Sciatic nerve (tissue), 2 donors: ENCODE measurements at places on chromosomes 4 and X.

GRCh38 chr4:140150886-140151698 lies 2.9 kb downstream of the MAML3 start:
- peak; percentile 95 for DNase-seq

DNA sequence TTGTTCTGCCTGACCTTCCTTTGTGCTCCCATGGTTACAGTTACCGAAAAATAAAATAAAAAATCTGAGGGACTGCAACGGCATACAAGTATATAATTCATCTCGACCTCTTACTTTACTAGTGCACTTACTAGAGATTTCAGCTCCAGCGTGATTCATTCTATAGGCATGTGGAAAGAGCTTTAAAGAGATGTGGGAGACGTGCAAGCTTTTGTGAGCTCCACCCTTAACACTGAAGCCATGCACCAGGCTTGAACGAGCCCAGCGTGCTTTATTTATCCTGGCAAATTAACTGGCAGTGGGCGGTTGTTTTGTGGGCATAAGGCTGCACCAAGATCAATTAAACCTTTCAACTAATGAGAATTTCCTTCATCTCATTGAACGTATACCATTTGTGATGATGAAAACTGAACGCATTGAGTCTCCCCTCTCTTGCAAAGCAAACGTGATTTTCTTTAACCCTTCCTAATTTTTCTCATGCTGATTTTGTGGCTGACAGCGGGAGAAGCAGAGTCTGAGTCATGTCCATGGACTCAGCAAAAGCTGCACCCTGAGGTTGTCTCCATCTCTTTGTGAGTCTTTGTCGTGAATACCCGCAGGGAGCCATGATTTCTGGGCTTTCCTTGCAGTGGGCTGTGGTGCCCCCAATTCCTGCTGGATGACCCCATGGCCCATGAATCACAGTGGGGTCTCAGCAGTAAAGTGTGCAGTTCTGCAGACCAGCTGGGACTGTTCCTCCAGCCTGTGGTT lies 60.1 kb downstream of the MXRA5 start:
- DNase-seq = no peak

DNA sequence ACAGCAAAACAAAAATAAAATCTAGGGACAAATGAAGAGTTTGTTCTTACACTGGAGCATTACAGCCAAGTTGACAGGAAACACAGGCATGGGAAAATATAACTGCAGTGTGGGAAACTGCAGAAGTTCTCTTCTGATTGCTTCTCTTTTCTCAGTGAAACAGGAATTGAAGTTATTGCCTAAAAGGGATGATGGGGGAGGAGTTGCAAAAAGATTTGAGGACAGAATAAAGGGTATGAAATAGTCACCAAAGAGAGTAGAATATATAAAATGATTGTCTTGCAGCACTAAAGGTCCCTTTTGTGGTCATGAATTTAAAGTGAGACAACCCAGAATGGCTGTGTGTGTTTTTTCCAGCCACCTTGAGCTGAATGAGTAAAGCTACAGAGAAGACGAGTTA lies 103.7 kb downstream of the JADE1 start:
- DNase-seq = no peak

- no peak for DNase-seq
Measured at GRCh38 chr4:105550641-105551040, 1.8 kb upstream of the ARHGEF38 start.

GRCh38 chr4:67292045-67292444 lies 253.3 kb downstream of the CENPC start:
- no peak for DNase-seq

GRCh38 chr4:10123227-10124101 lies 6.9 kb upstream of the WDR1 start:
- DNase-seq = no peak

- no peak for DNase-seq
Measured at GRCh38 chr4:26907731-26908599, 47.3 kb downstream of the STIM2 start.

GRCh38 chrX:65517923-65518322 lies 16.7 kb downstream of the LAS1L start:
- no peak for DNase-seq

DNA sequence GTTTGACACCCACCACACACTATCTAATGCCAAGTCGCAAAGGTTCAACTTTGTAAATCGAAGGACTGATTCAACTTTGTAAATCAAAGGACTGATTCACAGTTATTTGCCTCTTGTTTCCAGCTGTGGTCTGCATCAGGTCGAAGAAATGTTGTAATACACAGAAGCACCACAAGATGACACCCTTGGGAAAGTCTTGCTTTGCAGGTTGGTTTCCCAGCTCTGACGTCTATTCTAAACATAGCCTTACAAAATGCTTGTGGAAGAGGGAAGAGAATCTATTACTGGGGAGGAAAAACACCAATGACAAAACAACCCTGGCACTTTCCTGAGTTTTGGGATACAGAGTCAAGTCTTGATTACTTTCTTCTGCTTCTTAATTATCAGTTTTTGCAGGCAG lies 35.3 kb downstream of the SUPT20HL1 start:
- no peak for DNase-seq

DNA sequence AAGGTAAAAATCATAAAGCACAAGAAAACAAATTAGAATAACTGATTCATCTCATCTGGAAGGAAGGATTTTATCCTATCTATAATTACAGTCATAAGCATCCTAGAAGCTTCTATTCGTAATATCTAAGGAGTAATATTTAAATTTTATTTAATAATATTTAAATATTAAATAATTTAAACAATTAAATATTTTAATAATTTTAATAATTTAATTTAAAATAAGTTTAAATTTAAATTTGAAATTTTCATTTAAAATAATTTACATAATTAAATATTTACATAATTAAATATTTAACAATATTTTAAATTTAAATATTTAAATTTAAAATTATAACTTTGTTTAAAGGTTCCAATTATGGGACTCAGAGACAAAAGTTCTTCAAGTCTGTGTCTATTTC lies 127.5 kb upstream of the GK2 start:
- no peak for DNase-seq

DNA sequence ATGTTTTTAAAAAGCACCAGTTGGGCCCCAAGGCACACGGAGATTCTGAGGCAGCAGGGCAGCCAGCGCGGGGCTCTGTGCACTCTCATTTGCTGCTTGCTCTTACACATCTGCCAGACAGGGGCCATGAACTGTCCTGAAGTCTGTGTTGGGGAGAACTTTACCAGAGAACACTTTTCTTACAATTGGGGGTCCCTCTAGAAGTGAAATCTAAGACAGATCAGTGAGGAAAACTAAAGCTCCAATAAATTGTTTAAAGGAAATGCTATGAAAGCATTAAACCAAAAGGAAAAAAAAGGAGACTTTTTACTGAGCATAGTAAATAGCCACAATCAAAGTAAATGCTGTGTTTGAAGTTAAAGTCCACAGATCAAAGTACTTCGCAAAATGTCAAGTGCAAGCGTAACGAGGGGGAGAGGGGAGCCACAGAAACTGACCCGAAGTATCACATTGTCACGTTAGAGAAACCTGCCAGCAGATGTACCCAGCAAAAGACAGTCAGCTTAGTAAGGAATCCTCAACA lies 37.8 kb downstream of the SORBS2 start:
- no peak for DNase-seq

DNA sequence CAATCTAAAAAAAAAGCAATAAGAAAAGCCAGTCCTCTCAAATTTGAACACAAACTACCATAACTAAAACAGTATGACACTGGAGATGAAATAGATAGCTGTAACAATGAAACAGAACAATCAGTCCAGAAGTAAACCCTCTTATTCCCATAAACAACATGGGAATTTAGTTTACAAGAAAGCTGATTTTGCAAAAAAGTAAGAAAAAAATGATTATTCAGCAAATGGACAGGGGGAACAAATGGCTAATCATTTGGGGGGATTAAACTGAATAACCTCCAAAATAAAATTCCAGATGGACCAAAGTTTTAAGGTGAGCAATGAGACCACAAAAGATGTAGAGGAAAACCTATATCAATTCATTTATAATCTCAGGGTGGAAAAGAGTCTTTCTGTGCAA lies 16.1 kb upstream of the SASH3 start:
- DNase-seq = no peak

DNA sequence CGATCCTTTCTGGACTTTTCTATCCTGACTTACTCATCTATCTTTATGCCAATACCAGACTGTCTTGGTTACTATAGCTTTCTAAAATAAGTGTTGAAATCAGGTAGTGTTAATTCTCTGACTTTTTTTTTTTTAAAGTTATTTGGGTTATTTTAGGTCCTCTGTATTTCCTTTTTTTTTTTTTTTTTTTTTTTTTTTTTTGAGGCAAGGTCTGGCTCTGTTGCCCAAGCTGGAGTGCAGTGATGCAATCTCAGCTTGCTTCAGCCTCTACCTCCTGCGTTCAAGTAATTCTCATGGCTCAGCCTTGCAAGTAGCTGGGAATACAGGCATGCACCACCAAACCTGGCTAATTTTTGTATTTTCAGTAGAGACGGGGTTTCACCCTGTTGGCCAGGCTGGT lies 2.8 kb upstream of the NELFA start:
- no peak for DNase-seq

DNA sequence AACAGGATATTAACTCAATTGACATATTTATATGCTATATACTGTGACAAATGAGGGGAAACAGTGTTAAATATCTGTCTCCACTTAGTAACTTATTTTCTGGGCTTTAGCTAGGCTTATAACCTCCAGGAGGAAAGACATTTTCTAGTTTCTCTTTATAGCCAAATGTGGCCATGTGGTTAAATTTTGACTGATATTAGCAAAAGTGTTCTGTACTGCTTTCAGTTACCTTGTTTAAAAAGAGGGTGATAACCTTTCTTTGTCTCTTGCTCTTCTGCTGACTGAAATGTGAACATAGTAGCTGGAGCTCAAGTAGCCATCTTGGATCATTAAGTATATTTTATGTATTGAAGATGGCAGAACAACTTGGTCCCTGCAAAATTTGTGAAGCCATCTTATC lies 253.7 kb downstream of the PDHA2 start:
- no peak for DNase-seq

GRCh38 chr4:88327665-88328064 lies 43.3 kb upstream of the PPM1K start:
- DNase-seq = no peak

DNA sequence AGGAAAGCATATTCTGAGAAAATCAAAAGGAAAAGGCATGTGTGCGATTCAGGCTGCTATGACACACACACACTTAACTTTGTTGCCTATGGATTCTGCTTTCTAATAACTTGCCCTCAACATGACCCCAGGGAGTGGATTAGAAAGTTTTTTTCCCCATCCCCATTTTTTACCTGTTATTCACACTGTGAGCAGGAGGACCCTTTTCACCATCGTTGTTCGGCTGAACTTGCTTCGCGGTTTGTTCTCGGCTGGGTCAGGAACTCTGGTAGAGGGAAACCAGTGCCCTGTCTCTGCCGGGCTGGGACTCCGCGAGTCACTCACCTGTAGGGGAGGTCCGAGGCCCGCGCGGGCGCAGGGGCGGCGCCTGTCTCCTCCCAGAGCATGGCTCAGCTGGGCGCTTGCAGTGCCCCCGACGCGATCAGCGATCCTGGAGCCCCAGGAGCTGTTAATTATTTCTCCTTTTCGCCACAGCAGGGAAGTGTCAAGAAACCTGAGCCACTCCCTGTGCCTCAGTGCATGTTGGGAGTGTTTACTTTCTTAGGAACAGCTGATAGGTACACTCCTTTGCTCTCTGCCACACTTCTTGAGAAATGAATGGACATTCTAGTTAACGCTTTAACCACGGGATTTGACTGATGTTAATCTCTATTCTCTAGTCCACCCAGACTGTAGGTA lies at the start of gene RASSF6:
TSS of gene RASSF6 (minus strand) at position 322 of the 678 bp plus-strand sequence. CDS start 8,641 bp downstream, outside the sequence.
- DNase-seq = no peak

DNA sequence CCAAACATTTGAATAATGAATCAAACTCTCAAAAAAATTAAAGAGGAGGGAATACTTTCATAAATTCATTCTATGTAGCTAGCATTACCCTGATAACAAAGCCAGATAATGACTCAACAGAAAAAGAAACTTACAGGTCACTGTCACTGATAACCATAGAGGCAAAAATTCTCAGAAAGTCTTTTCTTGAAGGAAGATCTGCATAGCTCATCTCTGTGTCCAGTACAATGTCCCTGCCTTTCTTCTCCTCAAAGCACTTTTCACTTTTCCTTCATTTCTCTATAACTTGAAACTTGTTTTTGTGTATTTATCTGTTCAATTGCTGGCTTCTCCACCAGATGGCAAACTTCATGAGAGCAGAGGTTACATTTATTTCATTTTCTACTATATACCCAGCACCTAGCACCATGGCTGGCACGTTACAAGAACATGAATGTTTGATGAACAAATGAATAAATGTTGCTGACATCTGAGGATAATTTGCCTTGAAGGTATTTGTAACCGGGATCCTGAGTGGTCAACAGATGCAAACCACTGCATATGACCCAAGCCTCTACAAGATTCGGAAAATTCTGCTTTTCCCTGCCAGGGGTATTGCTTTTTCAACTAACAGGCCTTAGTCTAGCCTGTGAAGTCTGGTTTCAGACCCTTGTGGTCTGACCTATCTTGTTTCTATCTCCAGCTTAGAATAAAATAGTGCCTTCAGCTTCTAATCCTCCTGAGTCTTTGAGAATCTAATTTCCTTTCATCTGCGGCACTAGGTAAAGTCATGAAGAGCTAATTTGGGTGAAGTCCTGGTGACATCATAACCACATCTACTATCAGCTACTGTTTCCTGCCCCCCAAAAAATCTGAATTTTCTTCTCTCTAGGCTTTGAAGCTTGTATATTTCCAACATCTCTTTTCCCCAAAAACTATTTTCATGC lies 52.5 kb upstream of the ANTXR2 start:
- DNase-seq = no peak

GRCh38 chr4:184473499-184474262 lies 669 bp downstream of the IRF2 start:
- no peak for DNase-seq

GRCh38 chrX:39484159-39485068 lies 613.3 kb downstream of the BCOR start:
- DNase-seq = no peak

- DNase-seq = no peak
Measured at GRCh38 chr4:22174640-22175039, 226.1 kb upstream of the KCNIP4 start.

GRCh38 chr4:120853161-120853935 lies 69.2 kb downstream of the PRDM5 start:
- no peak for DNase-seq

GRCh38 chr4:165806613-165807012 lies 66.4 kb upstream of the TLL1 start:
- DNase-seq = no peak

- DNase-seq = no peak
Measured at GRCh38 chr4:137203601-137204000, 328.7 kb downstream of the PCDH18 start.

DNA sequence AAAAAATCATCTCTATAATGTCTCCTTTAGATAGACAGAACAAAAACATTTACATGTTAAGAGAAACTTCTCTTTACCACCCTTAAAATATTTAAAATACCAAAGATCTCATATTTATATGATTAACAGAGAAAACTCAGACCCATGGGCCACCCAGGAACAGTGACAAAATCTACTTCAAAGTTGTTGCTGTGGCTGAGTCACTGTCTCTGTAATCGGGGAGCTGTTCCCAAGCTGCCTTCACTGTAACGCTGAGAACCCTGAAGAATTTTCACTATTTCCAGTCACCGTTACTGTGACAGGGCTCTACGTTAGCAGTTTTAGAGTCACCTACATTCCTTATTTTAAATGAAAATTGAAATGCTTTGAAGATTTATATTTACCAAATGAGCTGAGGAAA lies 9.0 kb upstream of the DAPP1 start:
- no peak for DNase-seq
